ENCODE measurements at places on chromosomes 13 and 19. TPM values are rescaled to one million over a fixed set of nuclear protein-coding genes. Genes with fewer than 3 reads are reported as not detected.

- no peaks in the 10 kb centered on the region for H3K36me3 ChIP-seq
- no peak overlapping the region for H3K27ac ChIP-seq
- no peak overlapping the region for H3K4me3 ChIP-seq
These were observed 126.5 kb downstream of the PIBF1 start for GRCh38 chr13:72908416-72908815.

Gene TEX101
- total RNA-seq, result not detected

DNA sequence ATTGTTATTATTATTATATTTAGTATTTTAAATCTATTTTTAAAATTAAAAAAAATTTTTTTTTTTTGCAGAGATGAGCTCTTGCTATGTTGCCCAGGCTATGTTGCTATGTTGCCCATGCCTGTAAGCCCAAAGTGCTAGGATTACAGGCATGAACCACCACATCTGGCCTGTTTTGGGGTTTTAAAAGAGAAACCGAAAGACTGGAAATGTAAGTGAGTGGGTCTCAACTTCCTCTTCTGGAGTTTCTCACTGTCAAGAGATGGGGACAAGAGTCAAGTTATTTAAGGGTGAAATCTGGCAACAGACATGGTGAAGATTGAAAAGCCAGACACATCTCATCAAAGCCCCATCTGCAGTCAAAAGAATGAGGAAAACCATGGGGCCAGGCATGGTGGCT, 4.2 kb upstream of the OR7G3 start:
- no peak overlapping the region for H3K4me3 ChIP-seq
- no peak overlapping the region for H3K27ac ChIP-seq
- H3K36me3 ChIP-seq, result no peaks in the 10 kb centered on the region
- no peaks in the 10 kb centered on the region for H3K27me3 ChIP-seq

- H3K27ac ChIP-seq, result no peak overlapping the region
- no peaks in the 10 kb centered on the region for H3K27me3 ChIP-seq
- no peaks in the 10 kb centered on the region for H3K4me1 ChIP-seq
- no peaks in the 10 kb centered on the region for H3K36me3 ChIP-seq
These were observed 905.5 kb downstream of the UQCRFS1 start for GRCh38 chr19:28307487-28307886.

DNA sequence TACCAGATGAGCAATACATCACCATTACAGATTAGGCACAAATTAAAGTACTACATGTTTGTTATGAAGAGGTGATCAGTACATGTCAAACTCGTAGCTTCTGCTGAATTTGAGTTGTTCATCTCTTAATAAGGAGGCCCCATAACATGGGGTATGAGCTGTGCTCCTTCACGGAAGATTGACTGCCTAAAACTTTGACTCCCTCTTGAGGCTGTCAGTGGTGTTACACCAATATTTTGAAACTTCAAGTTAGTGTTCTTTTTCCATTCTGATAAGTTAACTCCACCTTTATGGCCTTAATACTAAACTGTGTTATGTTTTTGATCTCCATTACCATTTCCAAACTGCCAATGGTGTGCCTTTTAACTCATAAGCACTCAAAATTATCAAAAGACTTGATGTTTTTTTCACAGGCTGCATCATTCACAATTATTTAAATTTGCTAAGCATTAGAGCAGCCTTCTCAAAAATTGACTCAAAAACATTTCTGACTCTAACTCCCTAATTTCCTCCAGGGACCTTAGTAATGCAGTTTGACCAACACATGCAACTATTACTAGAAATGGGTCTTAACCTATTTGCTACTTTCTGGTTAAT, 1591.5 kb downstream of the PCDH9 start:
- no peak for DNase-seq
- no peak overlapping the region for H3K4me3 ChIP-seq
- no peak overlapping the region for H3K27ac ChIP-seq

DNA sequence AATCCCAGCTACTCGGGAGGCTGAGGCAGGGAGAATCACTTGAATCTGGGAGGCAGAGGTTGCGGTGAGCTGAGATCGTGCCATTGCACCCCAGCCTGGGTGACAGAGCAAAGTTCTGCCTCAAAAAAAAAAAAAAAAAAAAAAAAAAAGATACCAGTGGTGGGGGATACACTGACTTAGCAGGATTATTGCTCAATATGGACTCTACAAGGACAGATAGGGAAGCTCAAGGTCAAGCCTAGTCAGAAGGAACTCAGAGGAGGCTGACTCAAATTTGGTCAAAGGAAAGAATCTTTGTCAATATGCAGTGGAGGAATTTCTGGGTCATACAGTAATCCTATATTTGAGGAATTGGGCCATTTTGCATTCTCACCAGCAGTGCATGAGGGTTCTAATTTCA, 6.7 kb upstream of the DIAPH3 start:
- H3K4me1 ChIP-seq, result peaks cover under 1% of the 10 kb centered on the region
- H3K27me3 ChIP-seq, result no peaks in the 10 kb centered on the region
- no peak for DNase-seq
- no peak overlapping the region for H3K27ac ChIP-seq

DNA sequence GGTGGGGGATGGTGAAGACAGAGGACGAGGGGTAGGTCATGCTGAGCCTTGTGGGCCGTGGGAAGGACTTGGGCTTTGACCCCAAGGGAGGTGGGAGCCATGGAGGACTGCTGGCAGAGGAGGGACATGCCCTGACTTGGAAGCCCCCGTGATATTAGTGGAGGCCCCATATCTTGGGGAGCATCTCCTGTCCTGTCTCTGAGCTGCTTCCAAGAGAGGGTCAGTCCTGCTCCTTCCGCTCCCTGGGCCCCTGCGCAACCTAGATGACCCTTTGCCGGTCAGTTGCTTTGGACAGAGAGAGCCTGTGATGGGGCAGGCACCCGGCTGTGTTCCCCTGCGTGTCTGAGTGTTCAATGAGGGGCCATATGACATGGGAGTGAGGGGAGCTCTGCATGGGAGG, 5.2 kb downstream of the TLE6 start:
- DNase-seq, result no peak
- no peaks in the 10 kb centered on the region for H3K27me3 ChIP-seq
- peak overlapping the region; percentile 87 for H3K27ac ChIP-seq
- no peak overlapping the region for H3K4me3 ChIP-seq

Gene RXFP2
- total RNA-seq, result not detected

DNA sequence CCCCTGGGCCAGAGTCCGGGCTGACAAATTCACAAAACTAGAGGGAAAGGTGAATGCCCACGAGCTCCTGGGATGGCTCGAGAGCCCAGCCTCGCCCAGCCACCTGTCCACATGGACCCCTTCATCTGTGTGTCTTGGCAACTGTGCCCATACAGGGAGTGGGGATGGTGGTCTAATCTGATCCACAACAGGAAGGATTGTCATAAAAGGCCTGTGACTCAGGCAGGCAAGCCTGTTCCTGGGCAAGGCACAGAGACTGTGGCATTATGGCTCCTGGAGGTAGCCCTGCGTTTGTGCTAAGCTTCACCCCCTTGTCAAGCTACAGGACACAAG, 20.0 kb downstream of the CAPS start:
- H3K4me3 ChIP-seq, result no peak overlapping the region
- no peaks in the 10 kb centered on the region for H3K27me3 ChIP-seq
- peaks cover 7% of the 10 kb centered on the region for H3K36me3 ChIP-seq
- DNase-seq, result no peak
- no peaks in the 10 kb centered on the region for H3K4me1 ChIP-seq
- no peak overlapping the region for H3K27ac ChIP-seq

- H3K27ac ChIP-seq, result no peak overlapping the region
- DNase-seq, result no peak
- H3K36me3 ChIP-seq, result no peaks in the 10 kb centered on the region
- H3K4me3 ChIP-seq, result no peak overlapping the region
- H3K27me3 ChIP-seq, result no peaks in the 10 kb centered on the region
These were observed 22.1 kb downstream of the VPS36 start for GRCh38 chr13:52428295-52428694.

Gene LHB
- total RNA-seq, result not detected

- no peaks in the 10 kb centered on the region for H3K4me1 ChIP-seq
- no peak for DNase-seq
- no peak overlapping the region for H3K27ac ChIP-seq
- no peaks in the 10 kb centered on the region for H3K36me3 ChIP-seq
These were observed 1.2 kb upstream of the SLC6A16 start for GRCh38 chr19:49326165-49326704.

DNA sequence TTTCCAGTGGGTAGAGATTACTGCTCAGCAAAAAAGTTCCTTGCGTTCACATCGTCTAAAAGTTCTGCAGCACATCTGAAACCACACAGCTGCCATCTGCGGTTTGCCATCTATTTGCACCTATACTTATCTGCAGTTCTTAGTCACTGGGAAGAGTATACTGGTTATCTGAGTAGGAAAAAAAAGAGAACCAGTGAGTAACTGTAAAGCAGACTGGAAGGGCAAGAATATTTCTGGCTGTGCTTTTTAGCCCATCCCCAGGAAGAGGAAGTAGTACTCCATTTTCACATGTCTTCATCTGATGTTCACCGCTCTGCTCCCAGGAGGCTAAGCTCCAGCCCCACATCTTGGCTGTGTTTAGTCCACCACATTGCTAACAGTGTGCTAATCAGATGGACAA, 35.6 kb downstream of the EFNB2 start:
- H3K4me1 ChIP-seq, result no peaks in the 10 kb centered on the region
- no peaks in the 10 kb centered on the region for H3K36me3 ChIP-seq
- DNase-seq, result no peak
- H3K27me3 ChIP-seq, result no peaks in the 10 kb centered on the region
- no peak overlapping the region for H3K27ac ChIP-seq
- no peak overlapping the region for H3K4me3 ChIP-seq

Measured in aorta (tissue), 5 donors.